ENCODE measurements at places on chromosomes 2 and 18.
A peak's percentile ranks its signal among the peaks of the same experiment; 100 is the strongest.

DNA sequence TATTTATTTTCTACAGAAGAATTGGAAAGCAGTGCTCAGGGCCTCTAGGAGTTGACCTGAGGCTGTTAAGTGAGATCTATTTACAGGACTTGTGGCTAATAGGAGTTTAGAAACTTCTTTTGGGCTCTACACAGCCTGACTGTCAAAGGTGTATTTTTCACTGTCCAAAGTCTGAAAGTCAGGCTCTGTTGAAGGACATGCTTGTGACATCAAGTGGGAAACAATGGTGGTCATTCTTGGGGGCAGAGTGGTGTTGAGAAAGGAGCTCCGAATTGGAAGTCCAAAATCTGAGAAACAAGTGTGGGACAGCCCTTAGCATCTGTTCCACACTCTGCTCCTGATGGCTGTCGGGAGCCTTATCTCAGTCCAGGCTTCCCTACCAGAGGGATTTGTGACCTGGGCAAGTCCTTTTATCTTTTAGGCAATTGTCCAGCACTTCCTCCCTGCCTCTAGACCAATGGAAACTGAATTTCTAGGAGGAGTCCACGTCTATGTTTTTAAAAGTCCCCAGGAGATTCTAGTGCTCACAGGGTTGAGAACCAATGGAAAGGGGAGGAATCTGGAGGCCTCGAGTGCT is 76.4 kb downstream of the LIPG start:
- no peak for DNase-seq

DNA sequence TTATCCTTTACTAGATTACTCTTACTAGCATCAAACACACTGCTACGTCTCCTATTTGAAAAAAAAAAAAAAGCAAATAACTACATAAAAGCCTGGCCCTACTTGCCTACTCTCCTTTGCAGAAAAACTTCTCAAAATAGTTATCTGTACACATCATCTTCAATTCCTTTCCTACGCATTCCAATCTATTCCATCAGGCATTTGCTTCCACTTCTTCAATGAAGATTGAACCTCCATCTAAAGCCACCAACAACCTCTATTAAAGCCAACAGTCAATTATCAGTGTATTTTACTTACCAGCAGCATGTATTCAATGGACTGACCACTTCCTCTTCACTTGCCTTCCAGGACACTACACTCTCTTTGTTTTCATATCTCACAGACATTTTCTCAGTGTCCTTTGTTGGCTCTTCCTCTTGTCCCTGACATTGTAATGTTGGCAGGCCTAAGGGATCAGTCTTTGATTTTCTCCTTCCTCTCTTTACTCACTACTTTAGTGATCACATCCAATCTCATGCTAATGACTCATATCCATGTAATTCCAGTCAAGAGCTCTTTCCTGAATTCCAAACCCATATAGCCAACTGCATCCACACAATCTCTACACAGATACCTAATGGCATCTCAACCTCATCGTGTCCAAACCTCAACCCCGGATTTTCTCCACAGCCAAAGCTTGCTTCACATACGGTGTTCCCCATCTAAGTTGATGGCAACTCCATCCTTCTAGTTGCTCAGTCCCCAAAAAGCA is 131.3 kb downstream of the CCDC148 start:
- DNase-seq = no peak

GRCh38 chr18:5518179-5518770 is 25.5 kb downstream of the EPB41L3 start:
- DNase-seq = no peak

DNA sequence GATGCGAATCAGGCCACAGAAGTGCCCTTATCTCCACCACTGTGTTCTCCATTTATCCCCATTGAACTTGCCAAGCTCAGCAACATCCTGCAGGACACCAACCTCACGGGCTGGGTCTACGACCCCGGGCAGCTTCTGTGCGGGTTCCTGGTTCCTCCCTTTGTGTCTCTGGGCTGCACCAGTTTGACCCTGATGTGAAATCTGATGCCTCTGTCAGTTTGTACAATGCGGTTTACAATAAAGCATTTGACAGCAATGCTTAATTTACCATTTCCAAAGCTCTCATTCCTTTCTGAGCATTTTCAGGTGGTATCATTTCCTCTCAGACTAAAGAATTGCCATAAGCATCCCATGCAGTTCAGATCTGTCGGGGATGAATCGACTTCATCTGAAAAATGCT is 3.3 kb upstream of the TMEM18 start:
- no peak for DNase-seq

- no peak for DNase-seq
Measured at GRCh38 chr2:64686283-64686956, 32.7 kb upstream of the SERTAD2 start.

DNA sequence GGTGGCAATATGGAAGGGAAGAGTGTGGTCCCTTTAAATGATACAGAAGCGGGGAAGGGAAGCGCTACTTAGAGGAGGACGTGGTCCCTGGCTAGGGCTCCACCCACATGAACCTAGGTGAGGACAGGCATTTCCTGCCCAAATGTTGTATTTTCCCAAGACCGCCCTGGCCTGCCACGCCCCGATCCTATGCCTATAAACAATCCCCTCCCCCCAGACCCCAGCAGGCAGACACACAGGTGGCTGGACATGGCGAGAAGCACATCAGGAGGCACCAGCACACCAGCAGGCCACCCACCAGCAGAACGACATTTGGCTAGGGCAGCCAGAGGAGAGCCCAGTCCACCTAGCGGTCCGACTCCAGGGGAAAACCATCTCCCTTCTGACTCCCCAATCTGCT is 47.2 kb downstream of the METTL8 start:
- no peak for DNase-seq

GRCh38 chr2:16105669-16106281 is 165.4 kb downstream of the MYCN start:
- no peak for DNase-seq

DNA sequence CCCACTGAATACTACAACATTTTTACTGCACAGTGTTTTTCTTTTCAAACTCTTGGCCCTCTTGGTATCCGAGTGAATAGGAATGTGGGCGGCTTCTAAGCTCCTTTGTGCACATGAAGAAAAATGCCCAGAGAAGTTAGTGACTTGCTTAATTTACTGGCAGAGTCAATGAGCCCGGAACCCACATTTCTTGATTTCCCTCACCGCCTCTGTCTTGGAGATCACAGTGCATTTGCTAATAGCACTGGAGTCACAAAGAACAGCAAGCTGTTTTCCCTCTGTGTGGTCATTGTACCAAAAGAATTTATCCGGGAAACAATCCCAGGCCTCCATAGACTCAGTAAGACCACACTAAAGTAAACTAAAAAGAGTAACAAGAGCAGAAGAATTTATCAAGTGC is 18.9 kb downstream of the STON1 start:
- no peak for DNase-seq

DNA sequence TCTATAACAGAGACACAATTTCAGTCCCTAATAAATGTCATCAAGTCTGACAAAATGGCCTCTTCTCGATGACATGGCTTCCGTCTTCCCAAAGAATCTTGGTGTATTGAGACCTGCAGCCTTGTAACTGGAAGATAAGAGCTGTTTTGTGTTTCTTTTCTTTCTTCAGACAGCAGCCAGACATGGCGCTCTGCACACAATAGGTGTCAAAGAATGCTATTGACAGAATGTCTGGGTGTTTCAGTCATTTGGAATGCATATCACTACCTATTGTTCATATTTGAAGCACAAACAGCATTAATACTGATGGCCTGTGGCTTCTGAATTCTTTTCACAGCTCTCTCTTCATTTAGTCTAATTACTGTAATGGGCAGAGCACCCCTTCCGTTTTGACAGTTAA is 344.8 kb downstream of the RPRM start:
- no peak for DNase-seq

- no peak for DNase-seq
Measured at GRCh38 chr2:95344215-95344583, 47.1 kb downstream of the KCNIP3 start.

- no peak for DNase-seq
Measured at GRCh38 chr18:50398947-50399346, 24.1 kb downstream of the SKA1 start.

GRCh38 chr2:14944562-14945346 is 312.2 kb downstream of the LRATD1 start:
- no peak for DNase-seq

GRCh38 chr2:24329700-24330099 is 30.6 kb downstream of the ITSN2 start:
- no peak for DNase-seq

DNA sequence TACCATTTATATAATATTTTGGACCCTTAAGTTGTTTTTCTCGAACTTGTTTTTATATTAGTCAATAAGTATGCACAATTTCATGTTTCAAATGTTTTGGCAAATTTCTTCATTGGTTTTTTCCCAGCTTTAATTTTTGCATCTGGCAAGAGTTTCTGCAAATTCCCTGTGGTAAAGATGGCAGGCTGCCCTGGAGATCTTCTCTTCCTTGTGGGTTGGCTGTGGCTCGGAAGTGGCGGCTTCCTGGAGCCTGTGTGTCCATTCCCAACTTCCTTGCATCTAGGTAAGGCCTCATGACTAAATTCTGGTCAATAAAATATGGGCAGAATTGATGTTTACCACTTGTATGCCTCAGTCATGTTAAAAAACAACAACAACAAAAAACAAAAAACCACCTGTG is 818.6 kb downstream of the EPHA4 start:
- no peak for DNase-seq

DNA sequence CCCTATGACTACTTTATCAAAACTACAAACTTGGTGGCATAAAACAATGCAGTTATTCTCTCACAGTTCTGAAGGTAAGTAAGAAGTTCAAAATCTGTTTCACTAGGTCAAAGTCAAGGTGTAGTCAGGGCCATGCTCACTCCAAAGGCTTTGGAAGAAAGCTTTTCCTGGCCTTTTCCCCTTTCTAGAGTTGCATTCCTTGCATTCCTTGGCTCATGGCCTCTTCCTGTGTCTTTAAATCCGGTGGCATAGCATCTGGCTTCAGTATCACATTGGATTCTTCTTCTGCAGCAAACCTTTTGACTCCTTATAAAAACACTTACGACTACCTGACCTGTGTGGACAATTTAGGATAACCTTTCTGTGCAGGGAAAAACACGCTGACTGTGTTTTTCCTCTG is 543.5 kb upstream of the HNMT start:
- no peak for DNase-seq

GRCh38 chr18:54094474-54094873 is 130.0 kb downstream of the MBD2 start:
- DNase-seq = no peak

GRCh38 chr2:171521361-171522051 is 768 bp upstream of the CYBRD1 start:
- no peak for DNase-seq

DNA sequence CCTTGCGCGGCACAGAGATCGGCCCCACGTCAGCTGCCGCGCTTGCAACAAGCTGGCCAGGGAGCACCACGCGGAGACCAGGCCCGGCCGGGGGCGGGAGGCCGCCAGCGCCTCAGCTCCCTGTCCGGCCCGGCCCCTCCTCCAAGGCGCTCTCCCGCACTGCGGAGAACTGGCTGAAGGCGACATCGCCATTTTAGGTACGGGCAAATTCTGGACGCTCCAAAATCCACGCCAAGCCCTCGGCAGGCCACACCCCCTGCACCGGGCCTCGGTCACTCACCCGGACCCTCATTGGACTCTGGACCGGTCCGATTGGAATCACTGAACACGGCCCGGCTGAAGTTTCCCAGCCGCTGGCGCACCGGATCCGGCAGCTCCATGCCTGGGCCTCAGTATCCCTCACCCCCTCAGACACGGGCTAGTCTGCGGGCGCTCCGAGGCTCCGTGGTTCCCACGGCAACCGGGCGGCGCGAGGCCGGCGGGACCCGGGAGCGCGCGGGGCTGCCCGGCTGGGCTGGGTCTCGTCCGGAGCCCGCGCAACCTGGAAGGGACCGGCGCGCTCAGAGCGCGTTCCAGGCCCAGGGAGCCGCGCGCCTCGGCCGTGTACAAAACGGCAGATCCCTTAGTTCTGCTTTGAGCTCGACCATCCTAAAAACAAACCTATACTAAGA is at the start of gene TMEM17:
Gene TMEM17 (minus strand): TSS at position 446 of the 671 bp plus-strand sequence. CDS start 66 bp downstream, at position 380.
- DNase-seq = peak; percentile 29

DNA sequence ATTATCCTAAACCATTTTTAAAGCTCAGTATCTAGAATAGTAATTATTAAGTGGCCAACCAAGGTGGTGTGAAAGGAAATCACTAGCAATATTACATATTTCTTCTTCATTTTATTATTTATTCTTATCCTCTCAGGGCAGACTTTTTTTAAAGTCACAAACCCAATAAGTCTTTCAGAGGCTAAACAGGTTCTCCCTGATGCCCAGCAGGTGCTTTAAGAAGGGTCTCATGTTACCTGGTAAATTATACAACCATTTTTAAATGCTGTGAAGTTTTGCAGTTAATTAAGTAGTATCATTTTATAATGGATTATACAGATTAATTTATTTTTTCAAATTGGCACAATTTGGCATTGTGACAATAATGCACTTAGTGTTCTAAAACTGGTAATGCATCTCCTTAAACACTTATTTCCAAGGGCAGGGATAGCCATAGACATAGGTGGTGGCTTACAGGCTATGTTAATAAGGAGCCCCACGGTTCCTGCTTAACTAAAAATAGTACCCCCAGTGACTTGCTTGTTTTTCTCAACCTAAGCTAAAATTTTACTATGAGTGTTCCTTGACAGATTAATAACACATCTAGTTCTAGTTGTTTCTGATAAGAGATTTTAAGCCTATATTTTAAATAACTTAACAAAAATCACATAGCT is 67.0 kb downstream of the PMS1 start:
- DNase-seq = no peak

GRCh38 chr18:48270929-48271328 is 138.3 kb downstream of the ZBTB7C start:
- DNase-seq = no peak
